ENCODE measurements at places on chromosomes 12 and 14.

- DNase-seq: no peak
Measured at GRCh38 chr12:113812411-113813228, 153.5 kb downstream of the RBM19 start.

GRCh38 chr14:66216763-66217162 lies 269.4 kb upstream of the CCDC196 start:
- no peak for DNase-seq

- peak; percentile 16 for DNase-seq
Measured at GRCh38 chr12:72230589-72230988, 41.6 kb upstream of the TRHDE start.

DNA sequence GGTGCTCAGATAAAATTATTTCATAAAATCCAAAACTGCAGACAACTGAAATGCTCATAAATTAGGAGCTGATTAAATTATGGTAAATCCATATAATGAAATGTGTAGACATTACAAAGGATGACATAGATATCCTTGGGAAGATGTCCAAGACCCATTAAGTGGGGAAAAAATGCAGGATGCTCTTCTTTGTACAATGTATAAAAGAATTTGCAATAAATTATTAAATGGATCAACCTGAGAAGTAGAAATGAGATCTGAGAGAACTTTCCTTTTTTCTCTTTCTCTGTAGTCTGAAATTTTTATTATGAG lies 336.4 kb upstream of the E2F7 start:
- DNase-seq: no peak

DNA sequence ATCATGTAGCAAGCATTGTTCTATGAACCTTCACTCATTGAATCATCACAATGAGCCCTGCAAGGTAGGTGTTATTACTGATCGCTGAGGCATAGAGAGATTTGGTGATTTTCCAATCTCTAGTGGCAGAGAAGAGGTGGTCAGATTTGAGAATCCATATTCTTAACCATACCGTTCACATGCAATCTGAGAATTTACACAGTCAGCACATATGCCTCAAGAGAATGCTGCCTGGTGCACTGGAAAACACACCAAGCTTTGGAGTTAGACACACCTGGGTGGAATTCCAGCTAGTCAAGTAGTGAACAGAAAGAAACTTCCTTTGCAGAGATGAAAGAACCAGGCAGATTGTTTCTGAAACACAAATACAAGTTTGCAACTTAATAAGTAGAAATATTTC lies 94.1 kb downstream of the LGR5 start:
- DNase-seq: no peak

GRCh38 chr14:70192915-70193314 lies 4.2 kb upstream of the SLC8A3 start:
- DNase-seq: no peak

GRCh38 chr12:6943722-6944380 lies at the start of the genes C12orf57 and RNU7-1:
Gene C12orf57, plus strand, starts transcription at chr12:6944022. Its CDS starts 100 bp downstream, at chr12:6944122.
Gene RNU7-1, plus strand, starts transcription at chr12:6943816.
- peak; percentile 96 for DNase-seq

DNA sequence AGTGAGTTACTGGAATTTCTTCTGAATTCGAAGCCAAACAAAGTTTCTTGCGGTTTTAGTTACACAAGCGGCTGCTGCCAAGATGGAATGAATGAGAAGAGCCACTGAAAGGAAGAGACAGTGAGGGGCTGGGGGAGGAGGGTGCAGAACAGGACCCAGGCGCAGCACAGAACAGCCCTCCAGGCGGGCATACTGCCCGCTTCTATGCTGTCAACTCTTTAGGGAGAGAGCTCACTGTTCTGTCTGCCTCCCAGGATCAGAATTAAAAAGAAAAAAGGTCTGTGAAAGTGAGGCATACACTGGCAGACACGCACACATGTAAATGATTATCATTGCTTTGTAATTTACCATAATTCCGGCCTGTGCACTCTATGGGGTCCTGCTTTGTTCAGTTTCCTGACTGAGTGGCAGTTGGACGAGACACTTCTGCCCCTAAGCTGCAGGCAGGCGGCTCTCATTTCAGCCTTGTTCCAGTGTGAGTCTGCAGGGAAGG lies 231.6 kb downstream of the CACNA1C start:
- no peak for DNase-seq

- no peak for DNase-seq
Measured at GRCh38 chr14:103684471-103684870, 30.8 kb downstream of the XRCC3 start.

DNA sequence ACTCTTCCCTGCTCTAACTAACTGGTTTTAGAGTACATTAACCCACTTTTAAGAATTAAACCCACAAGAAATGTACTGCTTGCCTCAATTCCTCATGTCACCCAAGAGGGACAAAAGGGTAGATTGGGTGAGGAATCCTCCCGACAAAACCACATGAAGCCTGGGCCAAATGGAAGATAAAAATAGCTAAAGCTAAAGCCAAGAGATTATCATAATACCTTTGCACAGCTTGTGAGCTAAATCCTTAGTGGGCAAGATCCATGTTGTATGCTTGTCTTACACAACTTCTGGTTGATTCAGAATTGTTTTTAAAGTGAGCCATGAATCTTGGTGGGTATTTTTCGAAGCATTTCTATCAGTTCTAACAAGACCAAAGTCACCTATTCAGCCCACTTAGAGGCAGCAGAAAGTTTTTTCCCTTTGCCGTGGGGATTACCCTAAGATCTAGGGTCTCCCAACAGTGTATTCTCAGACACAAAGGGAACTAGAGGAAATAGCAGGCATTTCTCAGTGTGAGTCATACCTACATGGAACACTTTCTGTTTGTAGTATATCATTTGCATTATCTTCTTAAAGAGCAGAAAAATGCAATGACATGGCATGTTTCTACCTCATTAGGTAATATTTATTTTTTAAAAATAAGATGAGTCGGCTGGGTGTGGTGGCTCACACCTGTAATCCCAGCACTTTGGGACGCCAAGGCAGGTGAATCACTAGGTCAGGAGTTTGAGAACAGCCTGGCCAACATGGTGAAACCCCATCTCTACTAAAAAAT lies 616.6 kb downstream of the KCNH5 start:
- no peak for DNase-seq

GRCh38 chr12:11821386-11822080 lies 172.1 kb downstream of the ETV6 start:
- DNase-seq: no peak

DNA sequence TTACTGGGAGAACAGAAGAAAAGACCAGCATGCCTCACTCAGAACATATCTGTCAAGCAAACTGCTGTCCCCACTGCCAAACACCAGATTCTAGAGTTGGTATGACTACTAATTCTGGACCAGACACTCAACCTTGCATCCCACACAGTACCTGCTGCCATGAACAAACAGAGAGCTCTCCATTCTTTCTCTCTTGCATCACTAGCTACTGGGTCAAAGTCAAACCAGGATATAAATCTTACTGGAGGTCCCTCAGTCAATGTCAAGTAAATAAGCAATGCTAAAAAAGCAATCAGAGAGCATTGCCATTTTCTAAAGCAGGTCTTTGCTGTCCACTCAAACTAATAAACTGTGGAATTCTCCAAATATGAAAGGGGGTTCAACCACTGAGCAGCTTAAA lies 452.4 kb upstream of the SEL1L start:
- no peak for DNase-seq

GRCh38 chr14:68306265-68306933 lies 486.5 kb downstream of the ZFP36L1 start:
- DNase-seq: no peak

- DNase-seq: no peak
Measured at GRCh38 chr12:49921936-49922335, 18.2 kb upstream of the FAIM2 start.

DNA sequence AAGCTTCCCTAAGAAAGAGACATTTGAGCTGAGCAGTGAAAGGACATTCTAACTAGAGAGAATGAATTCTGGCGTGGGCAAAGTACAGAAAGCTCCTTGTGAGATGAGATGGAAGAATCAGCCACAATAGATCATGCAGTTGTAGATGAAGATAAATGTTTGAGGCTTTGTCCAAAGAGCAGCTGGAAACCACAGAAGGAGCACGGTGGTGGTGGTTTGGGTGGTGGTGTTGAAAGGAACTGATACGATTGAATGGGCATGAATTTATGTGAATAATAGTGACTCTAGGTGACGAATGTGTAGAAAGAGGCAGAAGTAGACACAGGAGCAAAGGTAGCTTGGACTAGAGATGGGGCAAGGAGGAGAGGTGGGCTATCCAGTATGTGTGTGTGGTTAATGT lies 260.5 kb upstream of the TMTC1 start:
- no peak for DNase-seq

DNA sequence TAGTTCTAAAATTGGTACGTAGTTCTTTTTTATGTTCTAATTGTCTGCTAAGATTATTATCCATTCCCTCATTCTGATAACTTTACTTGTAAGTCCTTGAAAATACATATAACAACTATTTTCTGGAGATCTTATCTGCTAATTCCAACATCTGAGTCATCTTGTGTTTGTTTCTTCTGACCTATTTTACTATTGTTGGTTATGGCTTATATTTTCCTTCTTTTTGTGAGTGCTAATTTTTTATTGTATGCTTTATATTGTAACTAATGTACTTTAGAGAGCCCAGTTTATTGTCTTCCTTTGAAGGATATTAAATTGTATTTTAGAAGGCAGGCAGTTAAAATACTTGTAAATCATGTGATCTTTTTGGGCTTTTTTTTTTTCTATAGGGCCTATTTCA lies 149.3 kb upstream of the LRFN5 start:
- no peak for DNase-seq

DNA sequence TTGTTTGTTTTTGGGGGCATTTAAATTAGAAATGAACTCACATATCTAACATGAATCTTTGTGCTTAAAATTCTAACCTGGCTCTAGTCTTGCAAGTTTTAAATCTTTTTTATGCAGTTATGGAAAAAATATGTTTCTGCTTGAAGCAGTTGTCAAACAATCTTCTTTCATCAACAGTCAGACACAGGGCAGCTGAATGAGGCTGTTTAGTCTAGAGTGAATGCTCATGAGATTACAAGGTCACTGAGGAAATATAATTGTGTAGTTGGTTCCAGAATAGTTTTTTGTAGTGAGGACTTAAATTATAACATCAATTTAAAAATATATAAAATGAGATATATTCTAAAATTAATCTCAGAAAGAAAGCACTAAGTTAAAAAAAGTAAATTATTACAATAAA lies 76.5 kb downstream of the TRMT5 start:
- peak; percentile 35 for DNase-seq

DNA sequence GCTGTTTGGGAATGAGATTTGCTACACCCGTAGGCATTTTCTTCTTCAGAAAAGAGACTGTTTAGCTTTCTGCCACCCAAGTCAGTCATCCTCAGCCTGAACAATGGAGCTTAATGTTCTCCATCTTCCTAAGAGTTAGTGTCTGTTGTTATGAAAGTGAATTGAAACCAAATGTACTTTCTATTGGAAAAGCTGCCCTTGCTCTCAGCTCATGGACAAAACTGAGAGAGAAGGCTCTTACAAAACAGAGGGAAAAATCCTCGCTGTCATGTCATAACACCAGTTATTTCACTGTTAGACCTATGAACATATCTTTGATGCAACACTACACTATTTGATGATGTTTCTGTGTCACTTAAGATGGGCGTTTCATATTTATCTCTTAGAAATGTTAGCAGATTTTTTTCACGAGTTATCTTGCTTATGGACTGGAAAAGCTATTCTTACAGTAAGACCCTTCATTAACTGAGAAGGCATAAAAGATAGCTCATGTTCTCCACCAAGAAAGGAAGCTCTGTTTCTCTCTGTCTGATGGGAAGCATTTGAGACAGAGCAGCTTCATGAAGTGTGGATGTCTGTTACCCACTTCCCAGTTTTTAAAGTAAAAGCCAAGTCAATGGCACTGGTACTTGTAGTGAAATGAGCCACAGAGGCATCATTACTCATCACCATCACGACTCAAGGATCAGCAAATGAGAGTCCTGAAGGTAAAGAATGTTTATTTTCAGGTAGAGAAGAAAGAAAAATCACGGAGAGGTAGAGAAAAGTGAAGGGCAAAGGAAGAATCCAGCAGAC lies 483.9 kb downstream of the ZFP36L1 start:
- DNase-seq: peak; percentile 54

DNA sequence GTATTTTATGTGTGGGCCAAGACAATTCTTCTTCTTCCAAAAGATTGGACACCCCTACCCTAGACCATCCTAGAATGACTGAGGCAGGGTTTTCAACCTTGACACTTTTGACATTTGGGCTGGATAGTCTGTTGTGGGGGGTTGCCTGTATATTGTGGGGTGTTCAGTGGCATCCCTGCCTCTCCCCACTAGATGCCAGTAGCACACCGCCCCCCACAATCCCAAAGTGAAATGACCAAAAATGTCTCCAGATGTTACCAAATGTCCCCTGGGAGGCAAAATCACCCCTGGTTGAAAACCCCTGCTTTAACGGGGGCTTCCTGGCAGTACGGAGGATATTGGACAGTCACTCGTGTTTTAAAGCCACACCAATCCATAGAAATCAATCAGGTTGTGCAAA lies 219.6 kb downstream of the PHETA1 start:
- no peak for DNase-seq

- DNase-seq: no peak
Measured at GRCh38 chr12:67523538-67523937, 125.0 kb upstream of the DYRK2 start.

GRCh38 chr12:129409281-129409680 lies 494.5 kb downstream of the TMEM132D start:
- no peak for DNase-seq

DNA sequence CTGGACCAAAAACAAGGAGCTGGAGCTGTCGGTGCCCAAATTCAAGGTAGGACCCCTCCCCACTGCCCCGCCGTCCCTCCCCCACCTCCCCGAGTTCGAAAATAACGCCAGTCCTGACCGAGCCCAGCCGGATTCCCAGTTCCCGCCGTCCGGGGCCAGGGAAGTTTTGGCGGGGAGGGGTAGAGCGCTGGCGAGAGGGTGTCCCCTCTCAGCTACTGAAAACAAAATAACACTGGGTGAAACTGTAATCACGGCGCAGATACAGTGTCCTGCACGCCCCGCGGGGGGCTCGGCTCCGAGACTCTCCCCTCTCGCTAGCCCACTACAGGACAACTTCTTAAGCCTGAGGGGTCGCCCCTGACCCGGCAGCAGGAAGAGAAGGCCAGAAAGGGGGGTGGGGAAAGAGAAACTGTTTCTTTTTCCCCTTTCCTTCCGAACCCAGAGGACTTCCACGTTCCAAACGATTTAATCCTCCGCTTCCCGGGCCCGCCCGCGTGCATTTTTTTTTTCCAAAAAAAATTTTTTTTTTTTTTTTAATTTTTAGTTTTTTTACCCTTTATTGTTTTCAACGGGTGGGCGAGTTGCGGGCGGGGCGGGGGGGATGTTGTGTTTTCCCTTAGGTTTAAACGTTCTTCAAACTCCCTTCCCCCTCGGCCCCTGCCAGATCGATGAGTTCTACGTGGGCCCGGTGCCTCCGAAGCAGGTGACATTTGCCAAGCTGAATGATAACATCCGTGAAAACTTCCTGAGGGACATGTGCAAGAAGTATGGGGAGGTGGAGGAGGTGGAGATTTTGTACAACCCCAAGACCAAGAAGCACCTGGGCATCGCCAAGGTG lies 1.6 kb downstream of the SETD1B start:
- peak; percentile 49 for DNase-seq

Measured in lung (tissue), 17 donors.